ENCODE measurements at places on chromosomes 4 and X.

DNA sequence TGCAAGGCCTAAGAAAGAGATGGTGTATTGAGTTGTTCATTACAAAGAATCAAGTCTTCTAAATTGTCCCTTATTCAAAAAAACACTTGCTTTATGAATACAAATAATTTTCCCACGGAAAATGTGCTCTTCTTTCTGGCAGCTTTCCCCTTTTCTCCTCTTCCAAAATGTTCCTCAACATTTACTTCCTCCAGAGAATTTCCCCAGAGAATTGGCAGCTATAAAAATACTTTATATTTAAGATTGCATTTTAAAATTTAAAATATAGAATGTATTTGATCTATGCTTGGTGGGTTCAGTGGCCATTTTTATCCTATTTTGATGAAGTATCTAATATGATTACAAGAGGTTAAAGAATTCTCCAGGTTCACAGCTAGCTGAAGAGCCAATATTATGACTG is 521.0 kb downstream of the IQCM start:
- DNase-seq = no peak

DNA sequence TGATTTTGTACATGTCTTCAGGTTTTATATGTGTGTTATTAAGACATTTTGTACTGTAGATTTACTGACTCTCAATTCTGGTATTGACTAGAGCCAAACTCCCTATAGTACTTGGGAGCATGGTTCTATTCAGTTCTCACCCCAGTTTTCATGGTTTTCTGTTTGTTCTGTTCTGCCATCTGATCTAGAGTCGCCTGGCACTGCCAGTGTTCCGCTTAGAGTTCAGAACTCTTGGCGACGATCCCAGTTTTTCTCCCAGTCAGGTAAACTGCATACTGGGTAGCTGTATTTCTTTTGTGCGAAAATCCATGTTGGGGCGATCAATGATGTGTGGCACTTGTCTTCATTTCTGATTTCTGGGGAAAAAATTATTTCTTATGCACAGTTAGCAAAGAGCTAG is 78.0 kb downstream of the PHOX2B start:
- DNase-seq = no peak

DNA sequence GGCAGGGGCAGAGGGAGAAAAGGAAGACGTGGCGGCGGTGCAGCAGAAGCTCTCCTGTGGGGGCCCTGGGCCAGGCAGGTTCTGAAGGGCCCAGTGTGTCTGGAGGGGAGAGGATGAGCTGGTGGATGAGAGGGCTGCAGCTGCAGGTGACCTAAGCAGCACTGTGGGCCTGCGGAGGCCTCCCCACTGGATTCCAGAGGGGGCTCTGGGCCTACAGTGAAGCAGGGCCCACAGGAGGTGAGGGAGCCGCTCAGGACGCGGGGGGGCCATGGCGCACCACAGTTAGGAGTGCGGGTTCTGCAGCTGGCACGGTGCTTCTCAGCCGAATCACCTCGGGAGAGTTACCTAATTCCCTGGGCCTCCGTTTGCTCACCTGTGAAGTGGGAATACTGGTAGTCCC is 10.5 kb downstream of the ABLIM2 start:
- no peak for DNase-seq

GRCh38 chr4:13653766-13654161 is 26.2 kb upstream of the BOD1L1 start:
- DNase-seq = no peak

GRCh38 chrX:101206471-101206870 is 13.1 kb upstream of the DRP2 start:
- DNase-seq = peak; percentile 46

- DNase-seq = no peak
Measured at GRCh38 chrX:1449823-1450149, 2.9 kb downstream of the ASMTL start.

GRCh38 chrX:129545408-129545807 is 5.3 kb downstream of the OCRL start:
- no peak for DNase-seq

DNA sequence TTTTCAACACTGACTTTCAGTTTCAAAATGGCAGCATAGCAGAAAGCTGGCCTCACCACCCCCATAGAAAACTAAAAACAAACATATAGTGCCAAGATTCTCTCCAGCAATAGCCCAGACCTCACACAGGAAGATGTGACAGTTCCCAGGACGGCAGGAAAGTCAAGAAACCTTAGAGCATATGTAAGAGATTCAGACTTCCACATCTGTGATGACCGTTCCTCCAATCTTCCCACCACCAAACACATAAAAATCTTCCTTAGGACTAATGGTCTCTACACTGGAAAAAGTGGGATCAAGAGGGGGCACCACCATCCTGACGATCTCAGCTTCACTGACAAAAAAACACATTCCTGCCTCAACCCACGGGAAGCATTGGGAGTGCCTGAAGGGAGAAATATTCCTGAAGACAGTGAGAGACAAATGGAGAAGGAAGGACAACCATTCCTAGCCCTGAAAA is 134.1 kb upstream of the CPXCR1 start:
- DNase-seq = no peak

GRCh38 chrX:81201071-81201470 is 642 bp downstream of the HMGN5 start:
- no peak for DNase-seq

DNA sequence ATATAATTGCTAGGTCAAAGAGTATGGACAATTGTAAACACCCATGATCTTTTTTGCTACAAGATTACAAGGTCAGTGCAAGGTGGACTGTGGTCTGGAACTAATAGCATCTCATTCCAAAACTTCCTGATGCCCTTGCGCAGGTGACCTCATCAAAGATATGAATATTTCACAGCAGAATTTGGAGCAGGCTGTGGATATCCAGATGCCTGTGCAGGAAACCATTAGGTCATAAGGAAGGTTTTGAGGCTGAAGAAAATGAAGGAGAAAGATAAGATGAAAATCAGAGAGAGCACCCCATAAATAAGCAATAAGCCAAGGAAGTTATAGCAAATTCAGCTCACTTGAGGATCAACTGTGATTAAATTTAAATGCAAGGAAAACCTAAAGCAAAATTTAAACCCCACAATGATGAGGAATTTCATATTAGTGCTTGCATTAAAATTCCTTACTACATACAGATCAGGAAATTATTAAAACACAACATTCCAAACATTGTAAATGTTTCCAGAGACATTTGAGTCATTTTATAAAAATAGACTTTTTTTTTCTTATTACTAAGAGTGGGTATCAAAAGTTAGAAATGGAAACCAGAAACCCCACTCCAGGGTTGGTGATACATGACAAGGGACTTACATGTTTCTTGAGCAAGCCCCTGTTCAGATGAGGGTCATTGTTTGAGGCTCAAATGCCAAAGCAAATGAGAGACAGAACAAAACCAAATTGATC is 100.7 kb upstream of the FAM9C start:
- DNase-seq = no peak

DNA sequence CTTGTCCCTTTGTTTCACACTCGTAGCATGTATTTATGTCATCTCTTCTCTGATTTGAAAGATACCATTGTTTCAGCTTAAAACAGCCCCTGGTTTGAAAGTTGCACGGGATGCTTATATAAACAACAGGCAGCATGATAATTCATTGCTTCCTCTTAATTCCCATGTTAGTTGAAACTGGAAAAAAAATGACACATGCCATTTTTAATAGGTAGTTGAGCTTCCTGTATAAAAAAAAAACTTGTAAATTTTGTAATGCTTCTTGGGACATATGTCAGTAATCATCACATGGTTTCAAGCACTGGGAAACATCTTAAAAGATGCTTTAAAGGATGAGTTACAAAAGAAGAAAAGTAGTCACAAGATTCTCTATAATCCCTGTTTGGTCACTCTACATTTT is 243.0 kb downstream of the PALLD start:
- no peak for DNase-seq

DNA sequence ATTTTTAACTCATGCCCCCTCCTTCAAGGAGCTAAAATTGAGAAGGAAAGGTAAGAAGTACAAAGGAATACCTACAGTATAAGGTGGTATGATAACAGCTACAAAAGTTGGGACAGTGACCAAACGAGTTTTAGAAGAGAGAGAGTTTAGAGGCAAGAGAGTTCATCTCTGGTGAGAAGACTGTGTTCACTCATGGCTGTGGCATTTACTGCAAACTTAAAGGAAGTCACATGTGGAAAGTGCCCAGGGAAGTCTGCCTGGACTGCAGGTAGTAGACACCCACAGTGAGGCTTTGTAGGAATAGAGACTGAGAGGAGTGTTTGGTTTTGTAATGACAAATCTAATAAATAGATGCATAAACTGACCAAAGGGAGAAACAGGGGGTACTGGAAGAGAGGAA is 493.5 kb downstream of the IL15 start:
- no peak for DNase-seq

DNA sequence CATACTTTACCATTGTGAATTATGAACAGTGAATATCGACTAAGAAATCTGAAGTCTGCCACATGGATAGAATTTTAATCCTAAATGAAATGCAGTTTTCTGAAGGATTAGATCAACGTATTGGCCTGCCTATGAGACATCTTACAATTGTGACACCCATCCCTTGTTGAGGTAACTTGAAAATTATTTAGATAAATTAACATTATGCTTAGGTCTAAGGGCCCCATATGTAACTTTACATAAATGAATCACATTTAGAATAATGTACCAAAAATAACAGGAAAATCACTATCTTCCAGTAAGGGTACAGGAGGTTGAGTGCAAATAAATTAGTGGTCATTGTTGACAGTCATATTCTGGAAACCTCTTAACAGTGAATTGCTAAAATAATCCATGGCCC is 13.5 kb downstream of the XAGE5 start:
- no peak for DNase-seq

DNA sequence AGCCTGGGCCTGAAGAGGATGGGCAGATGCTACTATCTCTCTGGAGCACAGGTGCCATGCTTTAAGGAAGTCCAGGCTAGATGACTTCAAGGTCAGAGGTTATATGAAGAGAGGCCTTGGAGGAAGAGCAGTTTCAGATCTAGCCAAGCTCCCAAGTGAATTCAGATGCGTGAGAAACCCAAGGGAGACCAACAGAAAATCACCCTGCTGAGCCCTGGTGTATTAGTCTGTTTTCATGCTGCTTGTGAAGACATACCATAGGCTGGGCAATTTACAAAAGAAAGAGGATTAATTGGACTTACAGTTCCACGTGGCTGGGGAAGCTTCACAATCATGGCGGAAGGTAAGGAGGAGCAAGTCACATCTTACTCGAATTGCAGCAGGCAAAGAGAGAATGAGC is 47.8 kb upstream of the LGI2 start:
- no peak for DNase-seq

GRCh38 chr4:100017637-100018310 is 67.7 kb upstream of the H2AZ1 start:
- DNase-seq = no peak

DNA sequence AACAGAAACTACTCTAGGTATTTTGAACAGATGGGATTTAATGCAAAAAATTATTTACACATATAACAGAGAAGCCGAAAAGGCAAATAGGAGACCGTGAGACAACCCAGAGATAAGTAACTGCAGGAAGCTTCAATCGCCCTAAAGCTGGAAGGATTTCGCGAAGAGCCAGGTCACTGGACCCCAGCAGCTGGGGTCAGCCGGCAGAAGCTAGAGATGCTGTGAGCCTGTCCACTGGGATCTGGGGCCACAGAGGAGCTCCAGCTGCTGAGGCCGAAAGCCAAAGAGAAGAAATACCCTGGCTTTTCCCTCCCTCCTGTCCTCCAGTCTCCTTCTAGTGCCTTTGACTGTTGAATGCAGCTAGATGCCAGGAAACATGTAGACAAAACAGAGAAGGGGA is 192.8 kb upstream of the BCOR start:
- no peak for DNase-seq

DNA sequence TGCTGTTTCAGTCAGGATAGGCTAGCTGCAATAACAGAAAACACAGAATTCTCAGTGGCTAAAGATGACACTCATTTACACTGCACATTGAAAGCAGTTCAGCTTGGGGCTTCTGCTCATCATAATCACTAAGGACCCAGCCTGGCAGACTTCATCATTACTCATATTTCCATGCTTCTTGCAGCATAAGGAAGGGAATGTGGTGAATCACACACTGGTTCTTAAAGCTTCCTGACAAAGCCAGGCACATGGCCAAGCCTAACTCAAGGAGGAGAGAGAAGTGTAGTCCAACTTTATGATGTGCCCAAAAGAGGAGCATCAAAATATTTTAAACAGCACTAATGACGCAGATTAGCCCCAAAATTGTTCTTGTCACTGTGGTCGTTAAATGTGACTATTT is 186.5 kb downstream of the BANK1 start:
- DNase-seq = no peak

DNA sequence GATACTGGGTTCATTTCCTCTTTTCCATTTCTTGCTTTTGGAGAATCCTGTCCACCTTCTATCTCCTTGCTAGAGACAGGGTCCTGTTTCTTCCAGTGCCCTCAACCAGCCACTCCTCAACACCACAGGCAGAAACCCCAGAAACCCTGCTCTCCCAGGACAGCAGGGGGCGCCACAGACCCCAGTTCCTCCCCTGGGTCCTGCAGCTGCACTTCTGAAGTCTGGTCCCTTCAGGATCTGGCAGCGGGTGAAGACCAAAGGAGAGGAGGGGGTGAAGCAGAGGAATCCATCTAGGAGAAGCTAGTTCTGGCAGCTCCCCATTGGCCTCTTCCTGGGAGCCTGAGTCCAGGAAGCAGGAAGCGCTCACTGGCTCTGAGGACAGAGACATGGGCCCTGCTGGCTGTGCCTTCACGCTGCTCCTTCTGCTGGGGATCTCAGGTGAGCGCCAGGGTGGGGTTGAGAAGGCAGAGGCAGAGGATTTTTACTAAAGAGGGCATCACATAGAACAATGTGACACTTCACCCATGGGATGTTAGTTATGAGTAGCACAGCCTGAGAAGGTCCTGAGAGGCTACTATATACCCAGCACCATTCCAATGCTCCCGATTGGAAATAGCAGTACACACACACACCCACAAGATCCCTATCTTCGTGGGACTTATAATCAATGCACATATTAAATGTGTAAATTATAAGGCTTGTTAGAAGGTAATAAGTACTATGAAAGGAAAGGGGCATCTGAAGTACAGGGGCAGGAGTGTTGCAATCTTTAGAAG is at the start of gene PRSS48:
PRSS48 (plus strand) TSS at position 375 of the 776 bp plus-strand sequence; CDS start at position 387, 12 bp downstream.
- DNase-seq = peak; percentile 15

DNA sequence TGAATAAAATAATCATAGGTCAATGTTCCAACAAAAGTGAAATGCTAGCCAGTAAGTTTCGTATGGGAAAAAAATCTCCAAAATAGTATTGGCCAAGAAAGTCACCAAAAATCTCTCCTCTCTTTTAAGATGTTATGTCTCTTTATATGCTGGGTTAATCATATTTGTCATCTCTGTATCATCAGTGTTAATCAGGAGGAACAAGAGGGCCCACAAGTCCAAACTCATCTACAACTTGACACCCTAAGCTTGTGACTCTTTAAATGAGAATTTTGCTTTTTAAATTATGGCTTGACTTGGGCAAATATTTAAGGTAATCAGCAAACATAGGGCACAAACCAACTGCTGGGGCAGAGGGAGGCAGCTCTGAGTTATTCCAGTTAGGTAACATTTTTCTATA is 75.5 kb downstream of the AMMECR1 start:
- no peak for DNase-seq

- no peak for DNase-seq
Measured at GRCh38 chrX:32877592-32877991, 333.8 kb downstream of the DMD start.
